ENCODE measurements at places on chromosomes 11 and 22.

- DNase-seq, result no peak
Observed at GRCh38 chr11:128291007-128291406, 296.4 kb downstream of the ETS1 start.

DNA sequence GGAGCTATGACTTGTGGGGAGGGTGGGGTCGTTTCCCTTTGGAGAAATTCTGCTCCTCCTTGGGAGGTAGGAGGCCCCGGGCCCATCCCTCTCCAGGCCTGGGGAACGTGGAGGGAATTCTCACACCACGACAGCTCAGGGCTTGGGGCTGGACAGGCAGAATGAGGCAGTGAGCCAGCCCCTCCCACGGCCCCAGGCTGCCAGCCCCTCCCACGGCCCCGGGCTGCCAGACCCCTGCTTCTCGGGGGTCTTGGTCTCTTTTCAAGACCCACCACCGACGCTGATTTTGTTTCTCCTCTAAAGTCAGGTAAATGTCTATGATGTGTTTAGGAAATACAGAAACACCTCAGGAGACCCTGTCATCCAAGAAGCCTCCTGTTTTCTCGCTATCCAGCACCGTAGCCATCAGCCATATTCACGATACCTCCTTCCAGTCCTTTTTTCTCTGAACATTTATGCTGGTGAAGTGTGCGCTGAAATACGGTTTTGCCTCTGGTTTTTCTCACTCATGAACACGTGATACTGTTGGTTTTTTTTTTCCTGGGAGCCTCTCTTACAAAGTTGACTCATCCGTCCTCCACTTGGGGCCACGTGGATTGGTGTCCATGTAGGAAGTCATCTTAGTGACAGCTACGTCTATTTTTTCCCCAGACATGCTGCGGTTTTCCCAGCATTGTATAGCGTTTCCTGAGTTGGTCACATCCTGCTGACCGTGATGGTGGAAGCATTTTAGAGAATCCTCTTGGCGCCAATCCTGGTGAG, 1219.6 kb downstream of the BRD1 start:
- DNase-seq, result no peak

- DNase-seq, result peak; percentile 78
Observed at GRCh38 chr22:29907753-29908515, 25.0 kb downstream of the MTMR3 start.

- no peak for DNase-seq
Observed at GRCh38 chr11:5238486-5238885, 4.2 kb upstream of the HBD start.

DNA sequence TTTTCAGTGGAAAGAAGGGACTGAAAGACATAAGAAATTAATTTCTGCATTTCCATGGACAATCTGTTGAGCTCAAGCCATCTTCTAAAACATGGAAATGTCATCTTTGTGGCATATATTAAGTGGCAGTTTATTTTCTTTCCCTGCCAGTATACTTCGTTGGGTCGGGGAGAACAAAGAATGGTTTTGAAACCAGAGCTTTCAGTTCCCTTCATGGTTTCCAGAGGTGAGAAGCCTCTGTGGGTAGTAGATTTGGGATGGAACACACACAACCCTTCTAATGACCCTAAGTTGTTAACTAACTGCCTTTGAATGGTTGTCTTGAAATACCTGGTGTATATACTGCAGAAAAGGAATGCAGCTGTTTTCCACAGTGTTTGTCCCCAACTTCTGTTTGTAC, 17.6 kb upstream of the GAS2L1 start:
- DNase-seq, result no peak

DNA sequence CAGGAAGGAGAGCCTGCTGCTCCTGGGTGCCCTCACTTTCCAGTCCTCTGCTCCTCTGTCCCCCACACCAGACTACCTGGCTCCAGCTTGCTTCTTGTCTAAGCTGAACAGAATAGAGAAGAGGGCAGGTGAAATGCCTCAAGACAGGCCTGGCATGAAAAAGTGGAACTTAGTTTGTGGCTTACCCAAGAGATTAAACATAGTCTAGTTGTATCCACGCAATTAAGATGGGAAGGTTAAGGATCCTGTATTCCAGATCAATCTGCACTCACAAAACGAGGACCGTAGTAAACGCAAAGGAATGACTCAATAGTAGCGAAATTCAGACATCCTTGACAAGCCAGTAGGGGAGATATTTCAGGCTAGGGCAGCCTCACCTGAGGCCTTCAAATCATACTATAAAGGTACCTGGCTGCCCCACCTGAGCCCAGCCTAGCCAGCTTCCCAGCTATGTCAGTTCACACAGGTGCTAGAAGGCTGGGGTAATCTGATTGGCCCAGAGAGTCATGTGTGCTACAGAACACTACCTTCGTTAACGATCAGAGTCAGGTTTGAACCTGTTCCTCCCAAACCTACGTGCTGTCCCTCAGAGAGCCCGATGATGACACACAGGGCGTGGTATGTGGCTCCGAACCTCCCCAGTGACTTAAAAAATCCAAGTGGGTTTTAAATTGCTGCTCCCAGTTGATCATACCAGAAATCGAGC, 46.5 kb downstream of the AHNAK start:
- no peak for DNase-seq

DNA sequence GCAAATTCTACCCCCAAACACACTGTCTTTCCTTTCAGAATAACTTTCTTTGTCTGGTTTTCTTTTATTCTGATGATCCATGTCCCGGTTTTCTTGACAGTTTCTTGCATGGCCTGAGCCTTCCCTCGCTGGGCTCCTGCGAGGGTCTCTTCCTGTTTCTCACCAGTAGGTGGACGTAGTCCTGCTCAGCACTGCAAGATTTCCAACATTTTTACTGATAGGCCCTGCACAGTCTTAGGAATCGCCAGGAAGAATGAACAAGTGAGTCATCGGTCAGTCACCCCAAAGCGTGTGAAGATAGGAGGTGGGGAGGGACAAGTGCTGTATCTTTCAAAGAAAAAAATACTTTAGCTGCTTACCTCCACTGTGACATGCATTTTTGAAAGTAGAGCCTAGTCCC, 16.9 kb upstream of the KIRREL3 start:
- DNase-seq, result no peak

DNA sequence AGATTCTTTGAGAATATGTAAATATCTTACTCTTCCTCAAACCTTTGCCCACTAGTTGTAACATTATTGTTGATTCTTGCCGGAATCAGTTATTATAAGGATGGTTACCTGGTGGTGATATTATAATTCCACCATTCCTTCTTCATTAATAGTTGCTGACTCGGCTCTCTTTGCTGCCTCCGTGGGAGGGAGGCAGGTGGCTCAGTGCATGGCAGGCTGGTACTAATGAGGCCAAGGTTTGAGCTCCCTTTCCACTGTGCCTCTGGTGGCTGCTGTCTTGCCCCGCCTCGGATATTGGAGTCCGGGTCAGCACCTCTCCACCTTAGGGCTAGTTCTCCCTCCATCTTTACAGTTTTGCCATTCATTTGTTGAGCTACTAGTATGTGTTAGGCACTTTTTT, 12.7 kb downstream of the CD6 start:
- DNase-seq, result no peak

GRCh38 chr22:49400136-49400940, 427.3 kb downstream of the BRD1 start:
- DNase-seq, result no peak

- DNase-seq, result no peak
Observed at GRCh38 chr11:64518928-64519327, 72.1 kb upstream of the SLC22A12 start.

DNA sequence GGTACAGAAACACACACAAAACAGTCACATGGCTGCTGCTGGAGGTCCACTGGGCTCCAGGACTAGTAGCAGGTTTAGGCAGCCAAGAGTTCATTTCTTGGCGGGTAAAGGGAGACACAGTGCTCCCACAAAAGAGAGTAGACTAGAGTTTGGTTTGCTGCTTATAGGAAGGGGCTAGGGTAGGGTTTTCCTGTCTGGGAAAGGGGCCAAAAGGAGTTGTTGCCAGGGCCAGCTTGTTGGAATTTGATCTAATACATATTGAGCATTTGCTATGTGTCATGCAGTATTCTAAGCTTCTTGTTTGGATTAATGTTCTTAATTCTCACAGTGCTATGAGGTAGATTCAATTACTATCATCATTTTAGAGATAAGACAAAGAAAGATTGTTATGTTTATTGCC, 195.1 kb upstream of the PLET1 start:
- no peak for DNase-seq

DNA sequence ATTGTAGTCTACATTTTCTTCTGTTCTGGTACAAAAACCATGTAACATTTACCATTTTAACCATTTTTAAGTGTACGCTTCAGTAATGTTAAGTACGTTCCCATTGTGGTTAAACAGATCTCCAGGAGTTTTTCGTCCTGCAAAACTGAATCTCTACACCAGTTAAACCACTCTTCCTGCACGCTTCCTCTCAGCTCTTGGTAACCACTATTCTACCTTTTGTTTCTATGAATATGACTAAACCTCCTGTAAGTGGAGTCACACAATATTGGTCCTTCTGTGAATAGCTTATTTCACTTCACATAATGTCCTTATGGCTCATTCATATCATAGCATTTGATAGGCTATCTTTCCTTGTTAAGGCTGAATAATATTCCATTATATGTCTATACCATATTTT, 7.1 kb upstream of the EXT2 start:
- no peak for DNase-seq

DNA sequence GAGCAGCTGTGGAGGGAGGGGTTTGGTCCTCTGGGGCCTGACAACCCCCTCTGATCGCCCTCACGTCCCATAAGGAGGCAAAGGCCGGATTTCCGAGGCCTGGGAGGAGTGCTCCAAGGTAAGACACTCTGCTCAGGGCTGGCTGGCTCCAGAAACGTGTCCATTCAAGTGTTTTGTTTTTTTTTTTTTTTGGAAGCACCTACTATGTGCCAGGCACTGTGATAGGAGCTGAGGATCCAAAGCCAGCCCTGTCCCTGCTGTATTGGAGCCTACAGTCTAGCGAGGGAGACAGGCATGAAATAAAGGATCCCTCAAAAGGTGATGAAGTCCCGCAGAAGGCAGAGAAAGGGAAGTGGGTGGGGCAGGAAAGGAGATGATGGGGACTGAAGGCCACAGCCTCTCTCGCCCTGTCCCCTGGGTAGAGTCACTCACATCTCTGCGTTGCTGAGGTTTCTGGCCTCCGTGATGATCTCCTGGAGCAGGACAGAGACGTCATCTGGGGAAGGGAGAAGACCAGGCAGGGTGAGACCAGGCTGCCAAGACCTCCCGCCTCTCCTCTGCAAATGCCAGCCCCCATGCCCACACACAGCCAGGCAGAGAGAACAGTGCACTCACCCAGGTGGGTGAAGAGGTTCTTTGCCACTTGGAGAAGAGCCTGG, 89.2 kb downstream of the PDE2A start:
- DNase-seq, result no peak

GRCh38 chr22:43978558-43978957, 23.3 kb downstream of the SAMM50 start:
- DNase-seq, result no peak

DNA sequence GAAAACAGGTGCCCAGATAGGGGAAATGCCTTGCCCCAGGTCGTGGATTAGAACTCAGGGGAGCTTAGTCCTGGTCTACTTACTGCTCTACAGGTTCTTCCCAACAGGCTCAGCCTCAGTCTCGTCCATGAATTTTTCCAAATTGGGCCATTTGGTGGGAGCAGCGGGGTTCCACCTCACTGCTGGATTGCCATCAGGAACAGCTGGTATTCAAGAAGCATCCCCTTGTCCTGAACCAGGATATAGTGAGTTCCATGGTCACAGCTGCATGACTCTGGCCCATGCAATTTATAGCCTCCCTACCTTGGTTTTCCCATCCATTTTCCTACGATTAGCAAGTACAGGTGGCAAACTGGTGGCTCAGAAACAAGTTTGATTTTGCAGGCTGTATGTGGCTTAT, 6.6 kb upstream of the UBE2L6 start:
- DNase-seq, result no peak

DNA sequence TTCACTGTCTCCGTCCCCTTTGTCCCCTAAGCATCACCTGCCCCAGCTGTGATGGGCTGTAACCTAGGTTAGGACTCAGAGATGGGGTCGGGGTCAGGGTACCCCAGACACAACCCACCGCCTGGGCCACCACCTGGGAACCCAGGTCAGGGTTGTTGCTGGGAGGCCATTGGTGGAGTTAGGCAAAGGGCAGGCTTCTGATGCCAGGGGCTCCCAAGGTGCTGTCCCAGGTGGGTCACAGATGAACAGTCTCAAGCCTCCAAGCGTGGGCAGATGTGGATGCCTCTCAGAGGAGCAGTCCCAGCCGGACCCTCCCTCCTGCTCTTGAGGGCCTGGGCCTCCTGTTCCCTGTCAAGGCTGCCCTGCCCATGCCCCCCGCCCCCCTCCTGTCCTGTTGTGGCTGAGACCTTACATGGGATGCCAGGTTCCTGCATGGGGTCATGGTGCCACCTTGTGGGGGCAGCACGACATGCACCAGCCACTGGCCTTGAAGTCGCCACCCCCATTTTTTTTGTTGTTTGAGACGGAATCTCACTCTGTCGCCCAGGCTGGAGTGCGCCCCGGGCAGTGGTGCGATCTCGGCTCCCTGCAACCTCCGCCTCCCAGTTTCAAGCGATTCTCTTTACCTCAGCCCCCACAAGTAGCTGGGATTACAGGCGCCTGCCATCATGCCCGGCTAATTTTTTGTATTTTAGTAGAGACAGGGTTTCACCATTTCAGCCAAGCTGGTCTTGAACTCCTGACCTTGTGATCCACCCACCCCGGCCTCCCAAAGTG, 12.1 kb downstream of the GATD1 start:
- DNase-seq, result no peak

- no peak for DNase-seq
Observed at GRCh38 chr11:104060004-104060794, 23.8 kb downstream of the DDI1 start.

GRCh38 chr11:2134022-2135010, 4.9 kb downstream of the IGF2 start:
- DNase-seq, result no peak

DNA sequence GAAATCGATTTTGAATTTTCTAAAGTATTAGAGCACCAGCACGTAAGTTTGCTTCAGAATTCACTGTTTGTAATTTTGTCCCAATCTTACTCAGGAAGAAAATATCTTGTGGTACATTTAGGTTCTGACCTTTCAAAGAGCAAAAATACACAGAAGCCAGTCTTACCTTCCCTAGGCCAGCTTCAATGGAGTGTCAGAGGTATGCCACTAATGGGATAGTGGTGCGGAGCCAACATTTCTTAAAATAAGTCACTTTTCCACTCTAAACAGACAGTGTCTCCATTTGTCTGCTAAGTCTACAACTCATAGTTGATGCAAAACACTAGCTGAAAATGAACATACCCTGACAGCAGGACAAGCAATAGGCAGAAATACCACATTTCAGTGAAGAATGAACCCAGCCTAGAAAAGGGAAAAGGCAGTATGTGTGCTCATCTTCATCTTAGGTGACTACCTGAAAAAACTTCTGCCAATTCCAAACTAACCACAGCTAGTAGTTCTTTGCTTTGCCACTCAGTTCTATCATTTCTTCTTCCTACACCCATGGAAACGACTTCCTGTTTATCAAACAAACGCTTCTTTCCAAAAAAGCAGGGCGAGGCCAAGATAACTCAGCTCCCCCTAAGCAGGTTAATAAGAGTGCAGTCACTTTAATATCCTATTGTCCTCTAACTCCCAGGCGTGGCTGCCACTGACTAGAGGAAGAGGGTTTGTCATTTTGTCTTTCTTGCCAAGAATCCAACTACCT, 94.0 kb upstream of the APOA1 start:
- no peak for DNase-seq
